ENCODE measurements at places on chromosomes 3 and 15.

GRCh38 chr15:65612616-65612946 lies 1.6 kb upstream of the INTS14 start:
- DNase-seq: no peak

- no peak for DNase-seq
These were observed 325.8 kb upstream of the IGF1R start for GRCh38 chr15:98322581-98322980.

DNA sequence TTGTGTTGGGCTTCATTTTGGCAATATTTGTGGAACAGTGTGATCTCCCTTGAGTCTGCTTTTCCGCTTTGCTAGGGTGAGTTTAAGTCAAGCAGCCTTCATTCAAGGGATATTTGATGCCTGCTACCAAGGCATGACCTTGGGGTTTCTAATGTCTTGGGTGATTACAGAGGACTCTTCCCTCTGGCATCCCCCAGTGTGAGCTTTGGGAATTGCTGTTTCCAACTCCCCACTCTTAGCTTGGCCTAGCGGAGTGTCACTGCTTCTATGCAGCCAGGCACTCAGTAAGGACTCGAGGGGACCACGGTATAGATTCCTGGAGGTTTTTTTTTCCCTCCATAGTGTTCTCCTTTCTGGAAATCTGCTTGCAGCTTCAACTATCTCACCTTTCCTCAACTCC lies 21.1 kb downstream of the GCNT3 start:
- DNase-seq: no peak

- DNase-seq: no peak
These were observed 222.0 kb upstream of the GAP43 start for GRCh38 chr3:115401298-115401697.

- DNase-seq: no peak
These were observed 493.6 kb upstream of the ADAMTS9 start for GRCh38 chr3:65181391-65181871.

DNA sequence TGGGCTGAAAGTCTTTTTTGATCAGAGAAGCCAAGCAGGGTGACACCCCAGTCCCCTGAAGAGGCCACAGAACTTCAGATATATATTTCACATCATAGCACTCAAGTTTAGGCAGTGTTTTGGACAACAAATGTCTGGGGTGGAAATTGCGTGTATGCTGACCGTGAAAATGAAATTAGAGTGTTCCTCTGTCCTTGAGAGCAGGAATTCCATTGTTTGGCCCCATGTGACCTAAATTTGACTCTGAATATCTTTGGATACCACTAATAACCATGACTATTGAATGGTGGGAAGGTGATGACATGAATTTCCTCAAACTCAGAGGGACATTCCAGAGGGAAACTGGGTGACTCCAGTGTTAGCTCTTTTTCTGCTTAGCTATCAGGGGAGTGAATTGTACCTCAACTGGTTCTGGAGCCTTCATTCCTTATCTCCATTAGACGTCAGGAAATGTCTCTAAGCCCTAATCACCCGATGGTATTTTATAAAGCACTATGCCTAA lies 263.5 kb upstream of the RASGRP1 start:
- no peak for DNase-seq

DNA sequence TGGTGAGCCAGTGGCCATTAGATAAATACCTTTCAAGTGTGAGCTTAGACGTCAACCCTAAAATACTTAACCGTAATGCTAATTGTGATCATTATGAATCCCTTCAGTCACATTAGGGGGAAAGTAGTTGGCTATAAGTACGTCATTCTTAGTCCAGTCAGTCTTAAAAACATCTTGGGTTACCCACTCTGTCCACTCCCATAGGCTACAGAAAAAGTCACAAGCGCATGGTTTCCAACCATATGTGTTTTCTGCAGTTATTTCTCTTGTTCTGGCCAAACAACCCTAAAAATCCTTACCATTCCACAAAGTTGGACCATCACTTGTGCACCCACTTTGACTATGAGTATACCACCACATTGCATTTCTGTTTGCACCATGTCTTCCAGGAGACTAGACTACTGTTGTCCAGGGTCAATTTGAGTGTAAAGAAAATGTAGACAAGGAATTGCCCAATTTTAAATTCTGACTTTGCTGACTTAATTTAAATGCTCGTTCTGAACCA lies 3.3 kb downstream of the RPL15 start:
- no peak for DNase-seq

DNA sequence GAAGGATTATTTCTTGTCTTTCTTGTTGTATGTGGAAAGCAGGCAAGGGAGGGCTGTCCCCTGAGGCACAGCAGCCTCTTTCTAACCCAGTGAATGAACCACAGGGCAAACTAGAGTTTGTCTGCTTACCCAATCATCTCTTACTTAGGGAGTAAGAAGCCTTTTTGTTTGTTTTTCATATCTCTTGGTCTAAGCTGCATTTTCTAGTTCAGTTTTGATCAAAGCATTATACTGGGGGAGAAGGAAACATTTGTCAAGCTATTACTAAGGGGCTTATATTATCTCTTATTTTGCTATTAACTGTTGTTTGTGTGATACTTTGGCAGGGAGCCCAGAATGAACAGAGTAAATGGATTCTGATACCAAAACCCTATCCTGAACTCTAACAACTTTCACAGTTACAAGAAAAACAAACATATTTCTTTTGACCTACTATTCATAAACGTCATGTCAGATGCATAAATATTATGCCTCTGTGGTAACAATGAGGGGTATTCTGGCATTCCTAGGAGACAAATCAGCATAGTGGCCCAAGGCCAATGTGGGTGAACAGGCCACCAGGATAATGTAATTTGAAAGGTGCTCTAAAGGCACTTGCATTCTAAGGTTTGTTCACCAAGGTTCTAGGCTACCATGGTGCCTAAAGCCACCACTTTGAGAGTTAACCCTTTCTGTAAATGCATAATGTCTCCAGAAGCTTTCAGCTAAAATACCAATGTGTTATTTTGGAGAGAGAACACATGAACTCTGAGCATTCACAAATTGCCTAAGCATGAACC lies 271.6 kb upstream of the ZPLD1 start:
- no peak for DNase-seq

DNA sequence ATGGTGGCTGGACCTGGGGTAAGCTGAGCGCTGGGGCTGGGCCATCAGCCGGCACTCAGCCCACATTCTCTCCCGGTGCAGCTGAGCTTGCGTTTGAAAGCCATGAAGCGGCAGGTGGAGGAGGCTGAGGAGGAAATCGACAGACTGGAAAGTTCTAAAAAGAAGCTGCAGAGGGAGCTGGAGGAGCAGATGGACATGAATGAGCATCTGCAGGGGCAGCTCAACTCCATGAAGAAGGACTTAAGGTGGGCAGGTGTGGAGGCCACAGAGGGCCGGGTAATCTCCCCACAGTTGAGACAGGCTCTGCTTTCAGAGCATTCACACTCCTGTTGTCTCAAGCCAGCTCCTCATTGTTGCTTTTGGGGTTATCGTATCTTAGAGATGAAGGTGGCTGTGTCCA lies 45.7 kb upstream of the MYZAP start:
- no peak for DNase-seq

- no peak for DNase-seq
These were observed 123.9 kb upstream of the MEF2A start for GRCh38 chr15:99441871-99442251.

DNA sequence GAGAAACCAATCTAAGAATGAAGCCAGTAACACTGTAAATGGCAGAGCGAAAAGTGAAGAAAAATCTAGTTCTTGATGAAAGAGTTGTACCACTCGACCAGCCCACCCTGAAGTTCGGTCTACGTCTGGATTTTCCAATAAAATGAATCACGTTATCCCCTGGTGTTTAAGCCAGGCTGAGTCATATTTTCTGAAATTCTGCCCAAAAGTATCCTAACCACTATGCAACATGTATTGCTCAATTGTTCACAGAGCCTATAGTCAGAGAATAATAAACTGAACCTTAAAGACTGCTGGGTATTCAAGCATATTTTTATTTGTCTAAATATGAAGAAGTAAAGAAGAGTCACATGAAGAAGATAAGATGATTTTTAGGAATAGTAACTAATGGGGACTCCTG lies 245.7 kb downstream of the FGF12 start:
- no peak for DNase-seq

DNA sequence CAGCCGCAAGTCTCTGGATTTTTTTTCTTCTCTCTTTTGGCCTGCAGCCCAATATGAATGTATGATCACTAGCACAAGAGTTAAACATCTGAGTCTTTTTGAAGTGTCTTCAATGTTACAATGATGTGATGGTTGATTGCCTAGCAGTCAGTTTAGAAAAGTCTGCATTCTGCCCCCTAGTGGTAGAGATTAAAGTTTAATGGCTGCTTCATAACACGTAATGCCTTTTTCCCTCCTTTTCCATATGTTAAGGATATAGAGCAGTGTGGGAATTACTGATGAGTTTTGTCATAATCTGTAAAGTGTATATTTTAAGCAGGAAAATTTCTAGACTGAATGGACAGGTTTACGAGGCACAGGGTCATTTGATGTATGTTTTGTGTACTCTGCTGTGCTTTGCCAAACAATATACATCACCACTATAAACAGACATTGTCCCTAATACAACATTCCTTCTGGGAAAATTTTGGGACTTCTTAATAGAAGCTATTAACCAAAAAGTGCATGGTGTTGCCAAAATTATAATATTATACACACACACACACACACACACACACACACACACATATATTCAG lies 1038.5 kb upstream of the NR2F2 start:
- no peak for DNase-seq

DNA sequence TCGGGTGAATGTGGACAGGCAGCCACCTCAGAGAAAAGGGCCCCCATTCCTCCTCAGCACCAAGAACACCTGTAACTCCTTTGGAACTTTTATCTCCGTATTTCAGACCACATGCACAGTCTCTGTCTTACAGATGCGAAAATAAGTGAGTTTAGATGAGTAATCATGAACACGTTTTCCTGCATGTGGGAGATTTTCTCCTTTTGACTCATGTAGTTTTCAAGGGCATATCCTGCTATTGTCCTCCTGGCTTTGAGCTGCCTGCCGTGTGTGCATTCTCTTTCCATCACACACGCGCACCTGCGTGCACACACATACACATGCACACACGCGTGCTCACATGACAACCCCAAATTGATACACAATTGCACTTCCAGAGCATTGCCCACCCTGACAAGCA lies 239.2 kb downstream of the GABRG3 start:
- DNase-seq: no peak

DNA sequence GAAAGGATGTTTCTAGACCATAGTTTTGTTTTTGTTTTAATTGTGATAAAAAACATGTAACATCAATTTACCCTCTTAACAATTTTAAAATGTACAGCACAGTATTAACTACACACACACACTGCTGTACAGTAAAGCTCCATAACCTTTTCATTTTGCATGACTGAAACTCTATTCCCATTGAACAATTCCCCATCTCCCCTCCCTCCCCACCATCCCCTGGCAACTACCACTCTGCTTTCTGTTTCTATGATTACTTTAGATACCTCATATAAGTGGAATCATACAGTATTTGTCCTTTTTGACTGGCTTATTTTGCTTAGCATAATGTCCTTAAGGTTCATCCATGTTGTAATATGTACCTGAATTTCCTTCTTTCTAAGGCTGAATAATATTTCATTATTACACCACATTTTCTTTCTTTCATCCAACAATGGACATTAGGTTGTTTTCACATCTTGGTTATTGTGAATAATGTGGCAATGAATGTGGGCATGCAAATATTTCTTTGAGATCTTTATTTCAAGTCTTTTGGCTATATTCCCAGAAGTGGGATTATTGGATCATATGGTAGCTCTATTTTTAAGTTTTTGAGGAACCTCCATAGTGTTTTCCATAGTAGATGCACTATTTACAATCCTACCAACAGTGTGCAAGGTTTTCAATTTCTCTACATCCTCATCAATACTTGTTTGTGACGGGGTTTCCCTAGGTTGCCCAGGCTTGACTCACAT lies 10.7 kb downstream of the CHST14 start:
- DNase-seq: no peak

- peak; percentile 79 for DNase-seq
These were observed at the start of gene RNF111 for GRCh38 chr15:58987491-58988005. TSS of gene RNF111 (plus strand) at chr15:58987663. CDS start at chr15:59030823, 43,160 bp downstream.

- DNase-seq: no peak
These were observed 485.4 kb downstream of the CNTN6 start for GRCh38 chr3:1578124-1578806.

DNA sequence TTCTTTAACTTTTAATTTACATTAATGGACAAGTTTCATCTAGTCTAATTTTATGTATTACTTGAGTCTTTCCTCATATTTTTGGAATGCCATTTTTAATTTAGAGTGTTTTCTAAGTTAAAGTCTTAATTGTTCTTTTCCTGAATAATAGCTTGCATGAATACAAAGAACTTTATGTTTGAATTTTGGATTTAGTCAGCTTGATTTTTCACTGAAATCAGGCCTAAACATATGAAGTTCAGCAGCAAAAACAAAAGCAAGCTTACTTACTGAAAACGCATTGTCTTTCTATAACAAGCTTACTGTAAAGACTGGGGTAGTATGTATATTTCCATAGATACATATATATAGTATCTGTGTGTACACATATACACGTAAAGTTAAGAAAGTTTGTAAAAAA lies 126.0 kb downstream of the ZBTB20 start:
- no peak for DNase-seq

DNA sequence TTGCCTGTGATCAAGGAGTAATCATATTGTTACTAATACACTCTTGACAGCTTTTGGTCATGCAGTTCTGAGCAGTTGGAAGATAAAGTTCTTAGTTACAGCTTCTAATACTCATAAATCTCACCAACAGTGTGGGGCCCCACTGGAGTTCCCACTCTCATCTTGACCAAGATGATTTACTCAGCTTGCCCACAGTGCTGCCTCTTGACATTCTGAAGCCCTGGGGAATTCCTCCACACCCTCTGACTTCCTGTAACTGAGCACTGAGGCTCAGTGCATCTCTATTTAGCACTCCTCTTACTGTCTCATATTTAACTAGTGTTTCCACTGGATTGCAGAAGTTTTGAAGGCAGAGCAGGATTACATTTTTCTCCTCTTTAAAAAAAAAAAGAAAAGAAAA lies 1.9 kb upstream of the ARL6IP5 start:
- no peak for DNase-seq

GRCh38 chr3:9087831-9088413 lies 124.7 kb upstream of the RAD18 start:
- no peak for DNase-seq

GRCh38 chr15:33026614-33027013 lies 167.9 kb downstream of the FMN1 start:
- DNase-seq: no peak

DNA sequence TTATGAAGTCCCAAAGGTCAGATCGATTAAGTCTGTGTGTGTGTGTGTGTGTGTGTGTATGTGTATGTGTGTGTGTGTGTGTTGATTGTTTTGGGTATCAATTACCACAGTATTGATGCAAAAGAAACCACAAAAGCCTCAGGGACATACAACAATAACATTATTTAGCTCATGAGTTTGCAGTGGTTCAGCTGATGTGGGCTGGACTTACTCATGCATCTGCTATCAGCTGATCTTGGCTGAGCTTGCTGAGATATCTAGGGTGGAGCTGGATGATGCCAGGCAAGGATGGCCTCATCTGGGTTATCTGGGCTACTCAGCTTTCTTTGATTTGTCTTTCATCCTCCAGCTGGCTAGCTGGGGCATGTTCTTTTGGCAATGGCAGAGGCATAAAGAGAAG lies 82.4 kb upstream of the PRR23C start:
- no peak for DNase-seq

All from NCI-H1930 (cell line).